Stimulated activated CD4-positive, alpha-beta T cell treated with anti-CD3 and anti-CD28 coated beads, Interleukin-15, amount 100 ng/mL, for 48 hours (primary cell): ENCODE measurements at places on chromosomes 5 and 9.

GRCh38 chr5:174424219-174425053 is 299.9 kb upstream of the MSX2 start:
- no peak for DNase-seq

GRCh38 chr5:118440496-118440895 is 547.9 kb downstream of the DTWD2 start:
- DNase-seq = no peak

GRCh38 chr9:38047301-38048251 is 21.5 kb downstream of the SHB start:
- DNase-seq = no peak

DNA sequence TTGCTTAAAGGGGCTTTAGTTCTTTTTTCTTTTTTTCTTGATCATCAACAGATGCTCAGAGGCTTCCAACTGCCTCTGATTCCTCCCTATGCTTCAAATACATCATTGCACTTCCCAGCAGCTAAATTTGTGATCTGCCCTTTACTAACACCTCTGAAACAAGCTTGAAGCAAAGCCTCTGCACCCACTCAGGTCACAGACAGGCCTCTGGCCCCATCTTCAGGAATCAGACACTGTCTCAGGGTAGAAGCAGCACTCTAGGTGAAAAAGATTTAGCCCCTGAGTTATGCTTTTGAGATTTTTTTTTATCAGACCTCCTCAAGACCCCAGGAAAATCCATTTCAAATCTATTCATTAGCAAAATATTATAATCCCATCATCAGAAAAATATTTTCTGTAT is 91.5 kb downstream of the MAMDC2 start:
- DNase-seq = no peak

DNA sequence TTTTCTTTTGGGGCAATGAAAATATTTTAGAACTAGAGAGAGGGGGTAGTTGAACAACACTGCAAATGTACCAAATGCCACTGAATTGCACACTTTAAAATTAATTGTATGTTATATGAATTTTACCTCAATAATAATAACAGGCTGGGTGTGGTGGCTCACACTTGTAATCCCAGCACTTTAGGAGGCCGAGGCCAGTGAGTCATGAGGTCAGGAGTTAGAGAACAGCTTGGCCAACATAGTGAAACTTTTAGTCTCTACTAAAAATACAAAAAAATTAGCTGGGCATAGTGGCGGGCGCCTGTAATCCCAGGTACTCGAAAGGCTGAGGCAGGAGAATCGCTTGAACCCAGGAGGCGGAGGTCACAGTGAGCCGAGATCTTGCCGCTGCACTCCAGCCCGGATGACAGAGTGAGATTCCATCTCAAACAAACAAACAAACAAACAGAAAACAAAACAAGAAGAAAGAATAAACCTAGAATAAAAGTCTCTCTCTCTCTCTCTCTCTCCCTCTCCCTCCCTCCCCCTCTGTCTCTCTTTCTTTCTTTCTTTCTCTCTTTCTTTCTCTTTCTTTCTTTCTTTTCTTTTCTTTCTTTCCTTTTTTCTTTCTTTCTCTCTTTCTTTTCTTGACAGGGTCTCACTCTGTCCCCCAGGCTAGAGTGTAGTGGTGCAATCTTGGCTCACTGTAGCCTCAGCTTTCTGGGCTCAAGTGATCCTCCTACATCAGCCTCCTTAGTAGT is 91.1 kb downstream of the BASP1 start:
- DNase-seq = no peak
